ENCODE measurements at places on chromosomes 12 and 14.

GRCh38 chr12:13250416-13250815 lies 53.9 kb downstream of the EMP1 start:
- no peak for DNase-seq

GRCh38 chr12:68491204-68491960 lies 119.3 kb upstream of the RAP1B start:
- no peak for DNase-seq

DNA sequence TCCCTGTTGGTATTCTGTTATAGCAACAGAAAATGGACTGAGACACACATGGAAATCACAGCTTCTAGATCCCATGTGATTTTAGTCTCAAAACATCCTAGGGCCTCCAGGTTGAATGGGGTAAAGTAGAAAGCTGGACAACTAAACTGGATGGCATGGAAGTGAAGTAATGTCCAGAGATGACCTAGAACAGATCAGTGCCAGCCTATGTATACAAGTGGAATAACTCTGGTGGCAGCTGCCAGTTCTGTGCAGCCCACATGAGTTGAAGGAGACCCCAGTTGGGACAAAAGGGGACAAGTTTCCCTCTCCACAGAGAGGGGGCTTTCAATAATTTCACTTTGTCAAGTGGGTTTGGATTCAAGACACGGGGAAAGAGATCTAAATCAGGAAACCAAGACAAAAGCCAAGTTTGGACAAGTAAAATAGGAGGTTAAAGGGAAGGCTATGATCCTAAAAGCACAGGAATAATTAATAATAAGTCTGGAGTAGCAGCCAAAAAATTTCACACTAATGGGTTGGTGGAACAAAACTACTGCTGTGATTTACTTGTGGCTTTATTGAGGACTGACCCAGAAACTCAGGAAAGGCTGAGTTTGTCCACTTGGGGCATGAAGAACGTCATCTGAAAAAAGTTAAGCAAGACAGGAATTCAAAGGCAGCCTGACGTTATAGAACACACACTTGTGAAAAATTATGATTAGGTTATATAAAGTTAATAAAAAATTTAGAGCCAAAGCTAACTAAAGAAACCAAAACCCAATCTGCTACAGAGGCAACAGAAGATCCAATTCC lies 11.7 kb downstream of the KIF21A start:
- no peak for DNase-seq

DNA sequence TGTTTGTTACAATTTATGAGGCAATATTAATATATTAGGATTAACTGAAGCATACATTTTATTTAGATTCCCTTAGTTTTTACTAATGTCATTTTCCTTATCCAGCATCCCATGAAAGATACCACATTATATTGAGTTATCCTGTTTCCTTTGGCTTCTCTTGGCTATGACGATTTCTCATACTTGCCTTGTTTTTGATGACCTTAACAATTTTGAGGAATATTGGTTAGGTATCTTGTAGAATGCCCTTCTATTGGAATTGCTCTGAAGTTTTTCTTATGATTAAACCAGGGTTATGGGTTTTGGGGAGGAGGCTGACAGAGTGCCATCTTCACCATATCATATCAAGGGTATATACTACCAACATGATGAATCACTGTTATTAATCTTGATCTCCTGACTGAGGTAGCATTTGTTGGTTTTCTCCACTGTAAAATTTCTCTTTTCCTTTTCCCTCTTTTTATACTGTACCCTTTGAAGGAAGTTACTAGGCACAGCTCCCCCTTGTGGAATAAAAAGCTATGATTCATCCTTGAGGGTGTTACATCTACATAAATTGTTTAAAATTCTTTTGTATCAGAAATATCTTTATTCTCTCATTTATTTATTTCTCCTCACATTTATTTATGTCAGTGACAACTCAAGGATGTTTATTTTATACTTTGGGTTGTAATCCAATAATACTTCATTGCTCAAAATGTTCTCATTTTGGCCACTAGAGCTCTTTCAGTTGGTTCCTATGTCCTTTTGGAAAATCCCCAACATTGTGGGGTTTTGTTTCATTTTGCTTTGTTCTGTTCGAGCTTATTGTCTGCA lies 239.0 kb downstream of the SLC16A7 start:
- DNase-seq: no peak

GRCh38 chr12:68595241-68595640 lies 15.5 kb upstream of the RAP1B start:
- DNase-seq: no peak

- no peak for DNase-seq
Measured at GRCh38 chr12:40103043-40103442, 2.8 kb downstream of the SLC2A13 start.

DNA sequence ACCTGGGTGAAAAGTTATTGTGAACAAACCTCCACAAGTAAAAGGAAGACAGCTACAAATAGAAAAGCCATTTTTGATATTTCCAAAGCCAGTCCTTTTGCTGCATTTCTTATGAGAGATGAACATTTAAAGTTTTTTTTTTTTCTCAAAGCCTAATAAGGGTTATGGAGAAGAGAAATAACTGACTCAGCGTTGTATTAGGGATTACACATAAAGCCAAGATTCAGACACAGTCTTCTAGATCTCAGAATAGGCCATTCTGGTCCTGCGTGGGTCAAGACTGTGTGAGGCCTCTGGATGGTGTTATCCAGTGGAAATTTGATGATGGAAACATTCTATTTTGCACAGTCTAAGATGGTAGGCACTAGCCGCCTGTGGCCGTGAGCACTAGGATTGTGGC lies 459.8 kb downstream of the EGLN3 start:
- DNase-seq: no peak

DNA sequence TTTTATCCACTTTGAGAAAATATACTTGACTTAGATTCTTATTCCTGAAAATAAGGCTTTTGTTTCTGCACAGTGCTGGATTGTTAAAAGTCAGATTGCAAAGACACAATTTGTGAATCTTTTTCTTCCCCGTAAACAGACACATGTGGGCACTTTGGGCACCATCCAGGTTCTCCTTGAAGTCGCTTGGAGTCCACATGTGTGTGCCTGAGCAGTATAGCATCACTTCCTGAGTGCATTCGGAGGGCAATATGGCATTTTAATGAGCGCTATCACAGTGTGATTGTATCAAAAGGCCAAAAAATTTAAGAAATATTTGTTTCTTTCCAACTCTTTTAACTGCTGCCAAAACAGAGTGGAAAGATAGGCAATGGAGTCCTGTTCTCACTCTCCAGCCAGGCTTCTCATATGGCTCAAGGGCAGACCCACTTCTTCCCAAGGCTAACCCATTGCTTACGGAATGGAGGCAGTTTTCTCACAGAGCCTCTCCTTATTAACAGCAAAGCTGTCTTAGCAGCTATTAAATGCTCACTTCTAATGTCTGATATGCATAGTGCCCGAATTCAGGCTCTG lies 397.1 kb downstream of the EGLN3 start:
- DNase-seq: no peak

DNA sequence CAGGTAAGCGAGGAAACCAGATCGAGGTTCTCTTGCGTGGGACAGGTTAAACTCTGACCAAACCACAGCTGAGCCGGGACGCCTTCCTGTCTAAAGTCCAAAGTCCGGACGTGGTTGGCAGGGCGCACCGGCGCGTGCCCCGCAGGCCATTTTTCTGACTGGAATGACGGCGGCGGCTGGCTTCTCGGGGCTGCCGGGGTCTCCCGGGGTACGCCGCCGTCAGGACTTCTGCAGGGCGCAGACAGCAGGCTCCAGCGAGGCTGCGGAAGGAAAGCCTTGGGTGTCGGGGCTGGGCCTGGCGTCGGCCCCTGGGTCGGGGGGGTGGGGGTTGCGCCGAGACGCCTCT lies 32.8 kb downstream of the MIA2 start:
- DNase-seq: peak; percentile 49

DNA sequence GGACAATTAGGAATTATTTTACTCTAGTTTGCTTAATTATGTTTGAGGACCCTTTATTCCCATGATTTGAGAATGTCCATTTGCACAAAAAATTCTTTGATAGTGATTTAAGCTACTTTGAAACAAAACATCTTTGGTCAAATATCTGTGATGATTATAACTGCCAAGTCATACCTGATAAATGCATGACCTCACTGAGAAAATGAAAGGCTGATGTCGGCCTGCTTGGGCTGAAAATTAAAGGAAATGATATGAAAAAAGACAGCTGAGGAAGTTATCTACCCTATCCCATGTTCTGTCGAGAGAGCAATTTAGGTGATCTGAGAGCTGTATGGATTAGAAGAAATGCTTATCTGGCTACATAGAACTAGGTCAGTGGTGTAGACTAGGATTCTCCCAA lies 43.6 kb downstream of the ATL1 start:
- no peak for DNase-seq

GRCh38 chr14:100698066-100698465 lies 28.6 kb upstream of the DLK1 start:
- DNase-seq: no peak

DNA sequence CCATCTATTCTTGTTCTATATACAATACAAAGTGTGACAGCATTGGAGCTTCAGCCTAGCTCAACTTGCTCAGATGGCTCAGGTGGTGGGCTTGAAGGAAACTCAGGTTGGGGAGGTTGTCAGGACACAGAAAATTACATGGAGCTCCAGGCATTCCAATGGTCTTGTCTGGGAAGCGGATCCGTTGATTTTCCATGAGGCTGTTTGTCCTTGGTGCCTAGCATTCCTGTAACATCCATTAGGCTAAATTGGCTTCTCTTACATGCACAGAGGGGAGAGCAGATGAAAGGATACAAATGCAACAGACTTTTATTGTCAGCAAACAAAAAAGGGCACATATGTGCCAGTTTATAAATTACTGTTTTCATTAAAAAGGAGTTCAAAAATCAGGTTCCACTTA lies 75.5 kb upstream of the OTX2 start:
- DNase-seq: no peak

DNA sequence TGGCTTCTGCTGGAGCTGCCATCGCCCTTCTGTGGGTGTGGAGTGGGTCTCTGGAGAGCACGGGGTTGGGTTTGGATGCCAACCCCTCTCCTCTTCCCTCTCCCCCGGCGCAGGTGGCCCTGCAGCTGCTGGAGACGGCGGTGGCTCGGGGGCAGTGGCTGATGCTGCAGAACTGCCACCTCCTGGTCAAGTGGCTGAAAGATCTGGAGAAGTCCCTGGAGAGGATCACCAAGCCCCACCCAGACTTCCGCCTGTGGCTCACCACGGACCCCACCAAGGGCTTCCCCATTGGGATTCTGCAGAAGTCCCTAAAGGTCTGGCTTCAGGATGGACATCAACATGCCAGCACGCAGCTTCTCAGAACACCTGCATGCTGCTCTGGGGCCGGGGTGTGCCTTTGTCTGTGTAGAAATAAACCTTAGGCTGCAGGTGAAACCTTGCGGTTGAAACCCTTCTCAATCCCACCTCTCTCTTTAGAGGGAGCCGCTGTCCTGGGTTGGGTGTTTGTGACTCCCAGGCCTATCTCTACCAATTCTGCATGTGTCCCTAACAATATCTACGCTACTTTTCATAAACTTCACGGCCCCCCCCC lies 44.3 kb downstream of the CCDC92 start:
- no peak for DNase-seq

DNA sequence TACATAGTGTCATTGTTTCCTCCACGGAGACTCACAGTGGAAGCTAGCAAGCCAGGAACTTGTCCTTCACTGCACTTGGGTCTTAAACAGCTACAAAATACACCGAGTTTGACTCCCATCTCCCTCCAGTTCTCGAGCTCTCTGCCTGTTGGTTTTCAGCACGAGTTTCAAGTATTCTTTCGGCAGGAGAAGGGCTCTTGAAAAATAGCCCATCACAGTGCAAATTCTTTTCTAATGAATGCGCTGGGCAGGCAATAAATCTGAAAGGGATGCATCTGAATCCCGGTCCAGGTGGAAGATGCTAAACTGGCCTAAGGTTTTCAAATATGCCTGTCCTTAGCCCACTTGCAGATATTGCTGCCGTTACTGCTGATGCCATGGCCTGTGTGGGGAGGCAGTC lies 173.9 kb downstream of the CACNA1C start:
- no peak for DNase-seq

DNA sequence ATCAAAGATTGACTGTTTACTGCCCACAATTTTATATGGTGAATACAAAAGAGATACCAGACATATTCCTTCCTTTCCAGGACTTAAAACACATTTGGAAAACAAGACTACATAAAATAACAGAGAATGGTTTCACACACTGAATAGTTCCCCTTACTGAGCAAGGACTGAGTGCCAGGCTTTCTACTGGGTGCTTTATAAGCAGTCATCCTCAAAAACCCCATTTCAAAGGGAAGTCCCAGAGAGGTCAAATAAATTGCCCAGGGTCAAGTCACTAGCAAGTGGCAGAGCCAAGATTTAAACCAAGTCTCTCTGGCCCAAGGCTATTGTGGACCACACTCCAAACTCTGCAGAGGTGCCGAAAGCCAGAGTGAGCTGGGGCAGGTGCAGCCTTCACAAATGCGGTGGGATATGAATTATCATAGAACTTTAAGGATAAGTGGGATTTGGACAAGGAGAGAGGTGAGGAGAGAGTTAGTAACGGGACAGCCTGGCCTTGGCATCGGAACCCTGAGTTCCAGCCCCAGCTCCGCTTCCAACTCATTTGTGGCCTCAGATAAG lies 9.1 kb upstream of the RPAP3 start:
- DNase-seq: no peak

- no peak for DNase-seq
Measured at GRCh38 chr12:120656008-120656407, 15.6 kb downstream of the CABP1 start.

GRCh38 chr14:93369713-93370266 lies 22.8 kb downstream of the COX8C start:
- no peak for DNase-seq

- no peak for DNase-seq
Measured at GRCh38 chr14:100383727-100384158, 60.6 kb downstream of the SLC25A47 start.

DNA sequence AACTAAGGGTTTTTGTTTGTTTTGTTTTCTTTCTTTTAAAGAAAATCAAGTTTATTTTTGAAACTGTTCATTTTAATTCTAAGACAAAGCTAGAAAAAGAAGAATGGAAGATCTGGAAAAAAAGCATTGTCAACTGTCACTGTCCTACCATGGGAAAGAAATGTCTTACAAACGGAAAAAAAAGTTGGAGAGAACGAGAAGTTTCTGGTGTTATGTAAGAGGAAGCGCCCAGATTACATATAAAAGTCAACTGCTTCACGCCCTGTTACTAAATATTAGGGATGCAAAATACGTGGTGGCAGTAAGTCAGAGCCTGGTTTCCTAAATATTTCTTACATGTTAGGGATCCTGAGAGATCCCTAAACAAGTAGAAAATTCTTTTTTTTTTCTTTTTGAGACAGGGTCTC lies 14.3 kb upstream of the FBXL14 start:
- no peak for DNase-seq

DNA sequence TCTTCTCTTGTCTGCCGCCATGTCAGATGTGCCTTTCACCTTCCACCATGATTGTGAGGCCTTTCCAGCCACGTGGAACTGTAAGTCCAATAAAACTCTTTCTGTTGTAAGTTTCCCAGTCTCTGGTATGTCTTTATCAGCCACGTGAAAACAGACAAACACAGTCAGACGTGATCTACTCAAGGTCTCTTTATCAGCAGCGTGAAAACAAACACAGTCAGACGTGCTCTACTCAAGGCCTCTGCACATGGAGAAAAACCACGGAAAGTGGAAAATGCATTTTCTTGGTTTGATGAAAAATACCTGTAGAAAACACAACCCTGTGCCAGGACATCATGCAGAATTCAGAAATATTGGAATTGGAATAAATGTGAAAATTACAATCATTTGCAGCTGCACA lies 1115.7 kb downstream of the TMEM121 start:
- DNase-seq: no peak

Data from posterior cingulate gyrus (tissue), 11 donors.